ENCODE measurements at places on chromosomes 6 and 20.

- no peak for DNase-seq
Measured at GRCh38 chr20:4813863-4814695, 92.4 kb downstream of the PRND start.

GRCh38 chr20:1364106-1364505, 28.7 kb downstream of the FKBP1A start:
- no peak for DNase-seq

DNA sequence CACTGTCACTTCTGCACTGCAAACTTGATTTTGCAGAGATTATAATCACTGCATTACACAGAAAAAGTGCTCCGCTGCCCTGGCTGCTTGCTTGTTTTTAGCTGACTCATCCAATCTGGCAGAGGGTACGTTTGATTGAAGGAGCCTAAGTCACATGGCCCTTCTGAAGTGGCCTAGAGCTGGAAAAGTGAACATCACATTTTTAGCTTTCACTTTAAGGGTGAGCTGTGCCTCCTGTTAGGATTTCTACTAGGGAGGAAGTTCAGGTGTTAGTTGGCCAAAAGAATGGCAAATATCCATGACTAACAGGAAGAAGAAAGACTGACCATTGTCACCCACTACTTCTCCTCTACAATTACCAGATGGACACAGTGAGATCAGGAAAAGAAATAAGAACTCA, 889.1 kb upstream of the MAP3K7 start:
- DNase-seq: no peak

GRCh38 chr6:21748343-21749056, 154.9 kb downstream of the SOX4 start:
- no peak for DNase-seq

- DNase-seq: no peak
Measured at GRCh38 chr6:7910654-7911344, at the start of gene TXNDC5. TXNDC5 (minus strand) TSS chr6:7910788; CDS start chr6:7910776, 12 bp downstream.

DNA sequence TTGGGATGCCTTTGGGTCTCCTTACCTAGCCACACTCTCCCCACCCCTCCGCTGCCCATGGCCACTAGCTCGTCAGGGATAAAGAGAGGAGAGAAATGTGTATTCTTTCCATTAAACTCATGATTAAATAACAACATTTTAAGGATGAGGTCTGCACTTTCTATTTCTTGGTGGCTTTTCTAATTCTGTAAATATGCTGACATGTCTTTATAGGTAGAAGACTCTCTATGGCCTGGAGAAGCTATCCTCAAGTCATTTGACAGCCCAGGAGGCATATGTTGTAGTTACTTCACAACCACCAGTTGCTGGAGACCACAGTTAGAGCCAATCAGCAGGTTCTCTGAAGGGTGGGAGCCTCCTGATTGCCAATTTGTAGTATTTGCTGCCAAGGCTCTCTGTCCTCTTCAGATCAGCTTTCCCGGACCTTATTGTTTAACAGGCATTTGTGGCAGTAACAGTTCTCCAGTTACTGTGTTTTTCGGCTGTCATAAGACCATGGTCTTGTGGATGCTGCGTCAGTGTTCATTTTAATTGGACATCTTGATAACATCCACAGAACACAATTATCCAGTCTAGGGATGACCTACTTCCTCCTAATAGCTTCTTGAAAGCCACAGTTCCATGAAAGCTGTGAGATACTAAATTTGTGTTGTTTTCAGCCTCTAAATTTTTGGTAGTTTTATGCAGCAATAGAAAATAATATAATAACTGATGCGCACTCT, 205.0 kb upstream of the KCNQ5 start:
- DNase-seq: no peak

- no peak for DNase-seq
Measured at GRCh38 chr20:56779452-56780143, 150.5 kb downstream of the TFAP2C start.

- no peak for DNase-seq
Measured at GRCh38 chr6:155883741-155884140, 428.1 kb upstream of the NOX3 start.

GRCh38 chr6:45423824-45424450, 46.2 kb upstream of the SUPT3H start:
- no peak for DNase-seq

GRCh38 chr6:88662653-88663174, 300.7 kb downstream of the RNGTT start:
- no peak for DNase-seq

DNA sequence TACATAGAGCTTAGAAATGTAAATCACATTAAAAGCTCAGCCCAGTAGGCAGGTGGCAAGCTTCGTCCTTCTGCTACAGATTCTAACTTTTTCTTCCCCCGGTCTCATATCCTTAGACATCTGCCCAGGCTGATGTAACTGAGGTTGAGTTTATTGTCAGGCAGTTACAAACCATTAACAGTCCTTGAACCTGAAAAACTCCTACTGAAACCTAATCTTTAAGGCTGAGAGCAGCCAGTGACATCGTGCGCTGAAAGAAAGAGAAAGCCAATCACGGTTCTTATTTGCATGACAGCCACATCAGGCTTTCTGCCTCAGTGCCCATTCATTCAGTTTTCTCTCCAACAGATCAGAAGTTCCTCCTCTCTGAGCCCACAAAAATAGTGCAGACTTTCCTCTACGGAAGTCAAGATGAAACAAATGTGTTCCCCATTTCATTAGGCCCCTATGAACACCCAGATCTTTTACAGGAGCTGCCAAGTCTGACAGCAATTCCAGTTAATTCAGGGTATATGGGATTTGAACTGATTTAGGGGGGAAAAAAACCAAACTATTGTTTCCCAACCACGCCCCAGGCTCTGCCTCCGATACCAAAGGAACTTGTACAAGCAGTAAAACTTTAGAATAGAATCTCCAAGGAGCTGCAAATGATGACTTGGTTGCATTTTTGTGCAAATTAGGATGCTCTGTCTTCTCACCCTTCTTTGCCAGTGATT, at the start of gene NHSL1:
Gene NHSL1, minus strand, starts transcription at position 192 of the 716 bp plus-strand sequence. CDS start 204 bp downstream, outside the sequence.
- DNase-seq: no peak

DNA sequence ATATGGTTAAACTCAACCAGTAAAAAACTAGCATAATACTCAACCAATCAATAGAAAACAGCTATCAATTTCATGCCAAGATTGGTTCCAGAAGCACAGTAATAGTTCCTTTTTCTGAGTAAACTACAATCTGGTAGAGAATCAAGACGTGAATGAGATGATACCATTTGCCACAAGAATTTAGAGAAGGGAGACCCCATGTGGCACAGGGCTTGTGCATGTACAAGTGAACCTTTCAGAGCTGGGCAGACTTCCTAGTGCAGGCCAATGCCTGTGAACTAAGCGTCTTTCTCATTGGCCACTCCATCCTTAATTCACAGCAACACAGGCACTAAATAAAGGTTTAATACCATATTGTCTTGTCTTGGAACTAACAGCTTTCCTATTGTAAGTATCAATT, 213.5 kb downstream of the RFPL4B start:
- no peak for DNase-seq

- DNase-seq: no peak
Measured at GRCh38 chr6:144310765-144311164, 25.6 kb downstream of the UTRN start.

DNA sequence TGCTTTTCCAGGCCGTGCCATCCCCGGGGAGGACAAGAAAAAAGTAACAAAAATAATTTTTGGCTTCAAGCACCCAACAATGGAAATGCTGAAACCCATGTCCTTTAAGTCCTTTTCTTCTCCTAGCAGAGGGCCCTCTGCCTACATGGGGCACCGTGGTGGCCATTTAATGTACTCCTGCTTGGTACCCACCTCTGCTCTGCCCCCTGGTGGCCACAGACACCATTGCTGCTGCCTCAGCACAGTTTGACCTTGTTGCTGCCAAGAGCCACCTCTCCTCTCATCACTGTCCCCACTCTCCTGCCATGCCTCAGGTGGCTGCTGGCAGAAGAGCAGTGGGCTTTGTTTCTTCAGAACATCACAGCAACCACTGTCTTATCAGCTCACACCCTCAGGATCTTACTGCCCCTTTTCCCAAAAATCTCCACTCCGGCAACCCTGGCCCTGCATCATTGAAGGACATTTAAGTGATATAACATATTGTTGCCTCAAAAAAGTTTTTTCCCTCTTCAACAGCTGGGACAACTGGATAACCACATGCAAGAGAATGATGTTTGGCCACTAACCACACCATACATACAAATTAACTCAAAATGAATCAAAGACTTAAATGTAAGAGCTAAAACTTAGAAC, 12.9 kb upstream of the ARMC2 start:
- DNase-seq: no peak

- no peak for DNase-seq
Measured at GRCh38 chr20:35831029-35831428, 59.2 kb downstream of the PHF20 start.

DNA sequence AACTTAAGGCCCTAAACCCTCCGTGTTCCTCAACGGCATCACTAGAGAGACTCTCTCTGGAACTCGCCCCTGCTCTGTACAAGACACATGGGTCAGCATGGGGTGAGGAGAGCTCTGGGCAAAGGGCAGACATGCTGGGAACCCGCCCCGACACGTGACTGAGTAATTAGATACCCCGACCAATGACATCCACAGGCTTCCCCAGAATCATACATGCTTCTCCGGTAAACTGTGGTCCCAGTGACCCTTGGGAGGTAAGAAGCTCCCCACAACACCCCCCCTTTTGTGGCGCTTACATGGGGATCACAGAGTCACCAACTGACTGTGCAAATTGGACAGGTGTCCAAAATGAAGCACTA, 31.7 kb upstream of the RPS6KA2 start:
- no peak for DNase-seq

- DNase-seq: no peak
Measured at GRCh38 chr20:63740627-63741353, 1.2 kb downstream of the SLC2A4RG start.

- no peak for DNase-seq
Measured at GRCh38 chr6:43969158-43969981, 157.9 kb downstream of the MRPL14 start.

DNA sequence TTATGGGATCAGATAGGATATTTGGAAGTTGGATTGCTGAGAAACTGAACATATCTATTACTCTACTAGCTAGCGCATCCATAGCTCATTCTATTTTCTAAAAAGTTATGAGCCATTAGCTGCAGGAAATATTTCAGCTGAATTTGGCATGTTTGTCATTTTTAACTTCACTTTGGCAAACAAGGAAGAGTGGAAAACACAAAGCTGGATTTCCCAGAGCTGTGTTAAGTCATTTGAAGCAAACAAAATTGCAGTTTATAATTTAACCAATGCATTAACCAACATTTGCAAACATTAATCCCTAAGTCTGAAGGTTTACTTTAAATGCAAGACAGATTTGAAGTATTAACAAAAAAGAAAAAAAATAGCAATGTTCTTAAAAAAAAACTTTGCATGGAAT, 1.2 kb downstream of the ALDH8A1 start:
- no peak for DNase-seq
